ENCODE measurements at places on chromosomes 7 and 10.

- DNase-seq: peak; percentile 20
These were observed 5.3 kb downstream of the NUDT1 start for GRCh38 chr7:2247141-2247995.

- no peak for DNase-seq
These were observed 7.6 kb upstream of the UNC5B start for GRCh38 chr10:71204746-71205145.

- DNase-seq: no peak
These were observed 55.0 kb downstream of the BTAF1 start for GRCh38 chr10:91978585-91978984.

DNA sequence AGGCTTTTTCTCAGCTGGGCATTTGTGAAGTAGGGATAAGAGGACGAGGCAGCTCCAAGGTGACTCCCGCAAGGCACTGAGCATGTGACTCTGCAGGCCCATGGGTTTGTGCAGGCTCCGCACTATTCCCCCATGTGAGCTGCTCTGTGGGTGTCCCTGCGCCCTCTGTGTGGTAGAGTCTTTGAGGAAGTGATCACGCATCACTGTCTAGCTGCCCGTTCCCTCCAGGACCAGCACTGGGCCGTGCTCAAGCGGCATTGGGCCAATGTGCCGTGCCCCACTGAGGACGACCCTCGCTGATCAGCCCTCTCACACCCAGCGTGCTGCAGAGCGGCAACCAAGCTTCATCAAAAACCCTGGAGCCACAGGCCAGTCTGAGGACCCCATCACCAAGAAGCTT lies 7.5 kb downstream of the PRKAG2 start:
- no peak for DNase-seq

- DNase-seq: no peak
These were observed 39.0 kb upstream of the SLC16A12 start for GRCh38 chr10:89574368-89574767.

GRCh38 chr7:94240902-94241301 lies 153.8 kb upstream of the COL1A2 start:
- no peak for DNase-seq

GRCh38 chr10:29668628-29669027 lies 33.9 kb upstream of the SVIL start:
- DNase-seq: no peak

DNA sequence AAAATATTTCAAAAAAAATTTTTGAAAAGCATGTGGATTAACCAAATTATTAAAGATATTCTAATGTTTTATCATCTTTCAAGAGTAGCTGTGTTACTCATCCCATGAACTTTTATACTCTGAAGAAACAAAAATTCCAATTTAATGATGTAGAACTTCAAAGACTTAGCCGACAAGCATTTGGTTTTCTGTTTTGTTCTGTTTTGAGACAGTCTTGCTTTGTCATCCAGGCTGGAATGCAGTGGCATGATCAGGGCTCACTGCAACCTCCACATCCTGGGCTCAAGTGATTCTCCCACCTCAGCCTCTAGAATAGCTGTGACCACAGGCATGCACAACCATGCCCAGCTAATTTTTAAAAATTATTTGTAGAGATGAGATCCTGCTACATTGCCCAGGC lies 17.8 kb upstream of the LCOR start:
- DNase-seq: no peak

DNA sequence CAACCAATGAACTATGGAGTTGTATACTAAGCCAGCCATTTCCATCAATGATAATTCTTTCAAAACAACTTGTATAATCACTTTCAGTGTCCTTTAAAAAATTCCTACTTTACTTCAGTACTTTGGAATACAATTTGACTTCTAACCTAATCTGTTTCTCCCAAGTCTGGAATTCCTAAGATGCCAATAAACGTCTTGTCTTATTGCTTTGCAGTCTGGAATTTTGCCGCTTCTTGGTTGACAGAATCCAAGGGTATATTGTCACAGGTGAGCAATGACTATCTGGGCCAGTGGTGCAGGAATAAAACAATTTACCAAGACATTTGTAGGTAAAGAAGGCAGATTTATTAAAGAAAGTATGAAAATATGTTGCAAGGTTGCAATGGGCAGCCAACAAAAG lies 21.8 kb downstream of the RP9 start:
- DNase-seq: no peak

- DNase-seq: no peak
These were observed 52.6 kb downstream of the LRRC72 start for GRCh38 chr7:16579216-16579615.

DNA sequence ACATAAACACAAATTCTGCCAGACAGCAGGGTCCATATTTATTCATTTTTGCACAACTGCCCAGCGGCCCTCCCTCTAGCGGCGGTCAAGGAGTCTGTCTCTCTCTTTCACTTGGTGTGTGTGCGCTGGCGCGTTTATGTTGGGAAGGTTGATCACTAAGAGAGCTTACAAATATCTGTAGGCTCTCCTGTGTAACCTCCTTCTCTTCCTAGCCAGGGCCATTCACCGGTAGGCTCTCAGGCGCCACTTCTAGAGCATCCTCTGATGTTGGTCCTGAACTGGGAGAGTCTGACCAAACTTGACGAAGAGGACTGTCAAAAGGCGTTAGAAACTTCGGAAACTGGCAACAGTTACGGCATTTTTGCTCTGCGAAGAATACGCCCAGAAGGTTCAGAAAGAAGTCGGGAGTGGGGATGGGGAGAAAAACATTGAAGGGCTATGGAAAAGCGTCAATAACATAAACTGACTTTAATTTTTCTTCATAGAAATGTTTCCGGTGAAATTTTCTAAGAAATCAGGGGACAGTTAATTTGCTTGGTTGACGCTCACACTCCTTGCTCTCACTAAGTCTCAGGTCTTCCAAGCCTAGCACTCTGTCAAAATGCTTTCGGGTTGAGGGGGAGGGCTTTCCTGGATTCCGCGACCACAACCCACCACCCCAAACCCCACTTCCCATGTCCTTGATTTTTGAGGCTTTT lies 731.1 kb downstream of the ZWINT start:
- no peak for DNase-seq

DNA sequence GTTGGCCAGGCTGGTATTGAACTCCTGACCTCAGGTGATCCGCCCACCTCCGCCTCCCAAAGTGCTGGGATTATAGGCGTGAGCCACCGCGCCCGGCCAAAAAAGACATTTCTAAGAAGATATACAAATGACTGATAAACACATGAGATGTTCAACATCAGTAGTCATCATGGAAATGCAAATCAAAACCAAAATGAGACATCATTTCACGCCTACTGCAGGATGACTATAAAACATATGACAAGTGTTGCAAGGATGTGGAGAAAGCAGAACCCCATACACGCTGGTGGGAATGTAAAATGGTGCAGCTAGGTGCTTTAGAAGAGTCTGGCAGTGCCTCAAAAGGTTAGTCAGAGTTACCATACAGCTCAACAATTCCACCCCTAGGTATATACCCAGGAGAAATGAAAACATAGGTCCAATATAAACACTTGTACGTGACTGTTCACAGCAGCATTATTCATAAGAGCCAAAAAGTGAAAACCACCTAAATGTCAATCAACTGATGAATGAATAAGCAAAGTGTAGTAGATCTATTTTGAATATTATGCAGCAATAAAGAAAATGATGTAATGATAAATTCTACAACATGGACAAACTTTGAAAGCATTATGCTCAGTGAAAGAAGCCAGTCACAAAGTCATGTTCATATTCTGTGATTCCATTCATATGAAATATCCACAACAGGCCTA lies 24.5 kb downstream of the TMEM209 start:
- no peak for DNase-seq

- no peak for DNase-seq
These were observed 299.0 kb downstream of the MALRD1 start for GRCh38 chr10:19347621-19348020.

- DNase-seq: no peak
These were observed 34.3 kb upstream of the ADAM12 start for GRCh38 chr10:126422567-126422966.

GRCh38 chr10:102894466-102895213 lies 23.5 kb upstream of the CNNM2 start:
- no peak for DNase-seq

DNA sequence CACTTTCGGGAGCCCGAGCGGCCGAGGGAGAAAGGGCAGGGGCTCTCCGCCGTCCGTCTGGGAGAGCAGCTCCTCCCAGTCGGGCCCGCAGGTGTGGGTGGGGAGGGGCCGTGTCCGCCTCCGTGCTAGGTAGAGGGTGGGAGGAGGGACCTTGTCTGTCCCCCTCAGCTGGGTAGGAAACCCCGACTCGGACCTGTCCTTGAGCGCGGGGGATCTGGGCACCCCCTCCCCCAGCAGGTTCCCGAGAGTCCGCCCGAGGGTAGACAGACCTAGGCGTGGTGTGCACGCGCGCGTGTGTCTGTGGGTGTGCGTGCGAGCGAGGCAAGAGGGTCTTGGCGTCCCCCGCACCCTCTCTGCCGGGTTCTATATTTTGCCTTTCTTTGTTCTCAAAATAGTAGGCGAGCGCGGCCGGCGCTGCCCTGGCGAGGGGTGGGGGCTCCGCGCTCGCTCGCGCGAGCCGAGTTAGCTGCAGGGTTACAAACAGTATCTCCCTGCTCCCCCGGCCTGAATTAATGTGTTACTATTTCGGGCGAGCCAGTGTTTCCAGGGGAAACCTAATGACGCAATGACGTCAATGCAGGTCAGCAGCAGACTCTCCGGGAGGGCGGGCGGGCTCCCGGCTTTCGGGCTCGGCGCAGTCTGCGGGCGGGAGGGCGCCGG lies 73.9 kb upstream of the LEP start:
- no peak for DNase-seq
